ENCODE measurements at places on chromosomes 4 and X. TPM values are rescaled to one million over a fixed set of nuclear protein-coding genes. Genes with fewer than 3 reads are reported as not detected.

- H3K36me3 ChIP-seq = no peaks in the 10 kb centered on the region
- DNase-seq = no peak
Measured at GRCh38 chr4:21991050-21991449, 42.5 kb upstream of the KCNIP4 start.

Gene PDLIM3
- not detected for total RNA-seq

DNA sequence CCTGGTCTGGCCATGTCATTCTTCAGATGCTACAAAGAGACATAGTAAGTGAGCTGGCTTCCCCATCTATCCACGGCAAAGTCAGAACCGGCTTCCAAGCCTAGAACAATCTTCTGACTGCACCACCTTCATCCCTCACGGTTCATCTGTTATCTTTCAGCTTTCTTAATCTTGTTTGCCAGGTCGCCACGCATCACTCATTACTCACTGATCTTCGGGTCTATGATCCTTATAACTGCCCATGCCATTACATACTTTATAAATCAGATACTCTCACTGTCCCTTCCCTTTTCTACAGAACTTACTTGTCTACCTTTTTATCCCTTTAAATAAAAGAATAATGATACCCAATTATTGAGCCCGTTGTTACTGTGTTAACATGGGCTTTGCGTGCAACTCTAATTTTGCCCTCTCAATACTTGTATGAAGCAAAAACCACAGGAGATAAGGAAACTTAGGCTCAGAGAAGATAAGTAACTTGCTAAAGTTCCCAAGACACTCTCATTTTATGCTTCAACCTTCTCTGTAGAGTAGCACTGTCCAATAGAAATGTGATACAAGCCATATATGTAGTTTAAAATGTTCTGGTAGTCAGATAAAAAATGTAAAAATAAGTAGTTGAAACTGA is 171.7 kb downstream of the AMELX start:
- DNase-seq = no peak
- no peak overlapping the region for H3K4me3 ChIP-seq
- no peaks in the 10 kb centered on the region for H3K36me3 ChIP-seq
- no peak overlapping the region for H3K27ac ChIP-seq
- H3K4me1 ChIP-seq = no peaks in the 10 kb centered on the region

Gene ASIC5
- not detected for total RNA-seq

GRCh38 chr4:100008048-100008447 is 58.0 kb upstream of the H2AZ1 start:
- no peaks in the 10 kb centered on the region for H3K4me1 ChIP-seq
- H3K27me3 ChIP-seq = no peaks in the 10 kb centered on the region
- H3K27ac ChIP-seq = no peak overlapping the region
- H3K36me3 ChIP-seq = no peaks in the 10 kb centered on the region
- no peak overlapping the region for H3K4me3 ChIP-seq
- no peak for DNase-seq

DNA sequence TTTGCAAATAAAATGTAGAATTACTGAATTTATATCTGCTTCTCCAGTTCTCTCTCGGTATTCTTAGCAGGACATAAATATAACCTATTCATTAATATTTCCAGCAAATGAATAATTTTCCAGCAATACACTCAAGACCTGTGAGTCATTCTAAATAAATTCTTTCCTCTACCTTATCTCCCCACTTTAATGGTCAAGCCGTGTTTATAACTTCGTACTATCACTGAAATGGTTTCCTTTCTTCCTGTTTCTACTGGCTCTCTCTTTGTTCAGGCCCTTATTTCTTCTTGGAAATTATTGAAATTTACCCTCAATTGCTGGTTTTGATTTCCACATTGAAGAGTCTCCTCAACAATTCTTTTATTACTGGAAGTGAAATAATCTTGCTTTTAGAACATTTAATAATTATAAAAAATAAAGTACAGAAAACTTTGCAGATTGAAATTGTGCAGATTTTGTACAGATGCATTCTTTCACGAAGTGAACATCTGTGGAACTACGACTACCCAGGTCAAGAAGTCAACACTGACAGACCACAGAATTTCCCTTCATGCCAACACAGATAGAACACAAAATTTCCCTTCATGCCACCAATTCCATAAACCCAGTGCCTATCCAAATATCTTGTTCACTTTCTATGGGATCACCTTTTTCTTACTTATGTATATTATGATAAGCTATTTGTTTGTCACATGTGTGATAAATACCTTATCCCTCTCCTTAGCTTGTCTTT is 205.7 kb downstream of the FAT4 start:
- H3K36me3 ChIP-seq = no peaks in the 10 kb centered on the region
- no peak overlapping the region for H3K4me3 ChIP-seq
- no peak overlapping the region for H3K27ac ChIP-seq
- no peaks in the 10 kb centered on the region for H3K4me1 ChIP-seq
- no peak for DNase-seq

DNA sequence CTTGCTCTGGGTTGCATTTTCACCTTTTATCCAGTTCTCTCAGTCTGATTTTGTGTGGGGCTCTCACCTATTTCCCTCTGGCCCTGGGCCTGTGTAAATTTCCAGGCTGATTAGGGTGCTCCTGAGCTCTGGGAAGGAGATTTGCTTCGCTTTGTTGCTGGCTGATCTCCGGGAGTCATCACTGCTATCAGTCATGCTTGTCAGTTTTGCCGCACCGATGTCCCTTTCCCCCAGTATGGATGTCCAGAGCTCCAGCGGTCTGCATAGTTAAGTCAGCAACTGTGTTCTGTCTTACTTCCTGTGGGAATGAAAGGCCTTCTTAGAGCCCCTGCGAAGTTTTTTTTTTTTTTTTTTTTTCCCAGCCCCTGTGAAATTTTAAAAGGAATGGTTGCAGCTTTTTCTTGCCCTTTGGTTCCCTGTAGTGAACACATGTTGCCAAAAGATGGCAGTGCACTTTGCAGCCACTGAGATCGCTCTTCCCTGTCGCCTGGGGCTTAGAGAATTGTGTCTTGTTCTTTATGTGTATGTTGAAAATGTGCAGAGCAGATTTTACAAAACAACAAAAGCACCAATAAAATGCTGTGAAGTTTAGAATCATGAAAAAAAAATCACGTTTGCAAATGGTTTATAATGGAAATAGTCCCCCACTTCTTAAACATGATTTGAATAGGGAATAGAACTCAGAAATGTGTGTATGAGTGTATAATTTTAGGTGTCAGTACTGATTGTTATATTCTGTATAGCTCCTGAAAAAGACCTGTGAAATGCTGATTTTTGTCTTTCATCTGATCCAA is 109.1 kb upstream of the SLC4A4 start:
- no peak for DNase-seq
- H3K27ac ChIP-seq = no peak overlapping the region
- H3K36me3 ChIP-seq = no peaks in the 10 kb centered on the region
- no peaks in the 10 kb centered on the region for H3K4me1 ChIP-seq
- H3K4me3 ChIP-seq = no peak overlapping the region

Measured in activated CD8-positive, alpha-beta T cell treated with anti-CD3 and anti-CD28 coated beads, Interleukin-2, amount 10 ng/mL, durations not matched to agents 7 days and 5 days (primary cell).